ENCODE measurements at places on chromosomes 3 and 15.
A peak's percentile ranks its signal among the peaks of the same experiment; 100 is the strongest.

GRCh38 chr3:143442814-143443447, 323.4 kb downstream of the CHST2 start:
- peak; percentile 7 for DNase-seq

DNA sequence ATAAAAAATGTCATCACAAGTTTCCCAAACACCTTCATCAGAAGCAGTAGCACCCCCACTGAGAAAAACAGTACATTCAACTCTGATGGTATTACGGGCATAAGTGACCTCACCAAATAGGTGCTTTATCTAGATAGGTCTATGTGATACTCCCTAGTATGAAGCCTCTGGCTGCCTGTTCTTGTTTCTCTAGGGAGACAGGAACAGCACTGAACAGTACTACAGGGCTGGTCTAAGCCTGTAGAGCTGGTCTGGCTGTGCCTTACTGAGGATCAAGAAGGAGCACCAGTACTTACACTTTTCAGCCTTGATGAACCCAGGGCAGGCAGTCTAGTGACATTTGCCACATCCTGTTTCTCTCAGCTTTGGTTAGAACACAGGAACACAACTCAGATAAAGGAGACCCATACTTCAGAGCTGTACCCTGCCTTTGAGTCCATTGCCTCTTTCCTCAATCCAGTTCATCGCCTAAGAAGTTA, 35.9 kb downstream of the OXNAD1 start:
- DNase-seq, result no peak

- DNase-seq, result no peak
These were observed 109.0 kb downstream of the ADAMTS9 start for GRCh38 chr3:64578797-64579196.

- no peak for DNase-seq
These were observed 13.3 kb downstream of the NLGN1 start for GRCh38 chr3:173410849-173411248.

DNA sequence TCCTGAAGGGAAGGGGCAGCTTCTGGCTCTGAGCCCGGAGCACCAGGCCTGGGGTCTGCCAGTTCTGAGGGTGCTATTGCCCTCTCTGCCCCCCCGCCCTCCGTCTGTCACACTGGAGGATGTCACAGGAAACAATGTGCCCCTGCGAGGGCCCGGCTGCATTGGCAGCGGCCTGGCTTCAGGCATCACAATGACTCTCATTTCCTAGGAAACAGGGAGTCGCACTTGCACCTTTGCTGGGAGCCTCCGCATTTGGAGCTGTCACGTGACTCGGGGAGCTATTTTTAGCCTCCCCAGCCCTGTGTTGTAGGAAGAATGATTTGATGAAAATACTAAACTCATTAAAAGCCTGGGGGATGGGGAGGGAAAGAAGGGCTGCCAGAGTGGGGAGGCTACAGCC, 518.9 kb downstream of the SHQ1 start:
- DNase-seq, result no peak

GRCh38 chr3:10941972-10942371, 50.6 kb upstream of the SLC6A1 start:
- no peak for DNase-seq

- no peak for DNase-seq
These were observed 16.0 kb upstream of the PCOLCE2 start for GRCh38 chr3:142904639-142905436.

DNA sequence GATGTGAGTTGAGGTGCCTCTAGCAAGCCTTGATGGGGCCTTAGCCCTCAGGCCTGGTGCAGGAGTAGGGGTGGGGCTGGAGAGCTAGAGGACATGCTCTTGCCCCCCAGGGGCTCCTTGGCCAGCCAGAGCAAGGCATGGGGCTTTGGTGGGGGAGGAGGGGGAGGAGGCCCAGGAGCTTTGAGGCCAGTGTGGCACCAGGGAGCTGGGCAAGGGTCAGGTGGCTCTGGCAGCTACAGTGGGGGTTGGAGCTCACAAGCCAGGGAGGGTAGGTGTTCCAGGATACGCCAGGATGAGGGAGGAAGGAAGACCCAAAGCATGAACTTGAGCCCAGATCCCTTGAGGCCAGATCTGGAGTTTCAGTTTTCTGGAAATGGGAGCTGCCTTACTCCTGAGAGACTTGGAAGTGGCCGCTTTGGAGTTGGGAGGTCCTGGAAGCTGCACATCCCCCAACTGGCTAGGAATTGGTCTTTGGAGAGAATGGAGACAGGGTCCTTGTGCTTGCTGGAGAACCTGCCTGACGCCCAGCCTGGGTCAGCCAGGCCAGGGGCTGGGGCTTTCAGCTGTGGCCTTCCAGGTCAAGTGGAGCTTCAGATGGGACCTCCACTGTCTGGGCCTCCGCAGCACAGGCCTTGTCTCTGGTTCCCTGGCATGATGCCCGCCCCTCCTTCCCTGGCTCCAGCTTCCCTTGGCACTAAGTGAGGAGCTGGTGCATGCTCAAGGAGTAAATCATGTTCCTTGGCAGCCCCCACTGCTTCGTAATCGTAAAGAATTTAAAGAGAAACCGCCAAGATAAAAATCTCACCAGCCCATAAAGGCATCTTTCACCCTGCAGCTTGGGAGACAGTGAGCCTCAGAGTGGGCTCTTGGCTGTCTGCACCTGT, 8.7 kb downstream of the SEMA3F start:
- DNase-seq, result peak; percentile 59

- peak; percentile 83 for DNase-seq
These were observed 46.4 kb downstream of the ST3GAL6 start for GRCh38 chr3:98809557-98809956.

- no peak for DNase-seq
These were observed 36.1 kb downstream of the FBXL2 start for GRCh38 chr3:33313331-33313730.

GRCh38 chr3:119222391-119222790, 18.3 kb downstream of the B4GALT4 start:
- DNase-seq, result no peak

DNA sequence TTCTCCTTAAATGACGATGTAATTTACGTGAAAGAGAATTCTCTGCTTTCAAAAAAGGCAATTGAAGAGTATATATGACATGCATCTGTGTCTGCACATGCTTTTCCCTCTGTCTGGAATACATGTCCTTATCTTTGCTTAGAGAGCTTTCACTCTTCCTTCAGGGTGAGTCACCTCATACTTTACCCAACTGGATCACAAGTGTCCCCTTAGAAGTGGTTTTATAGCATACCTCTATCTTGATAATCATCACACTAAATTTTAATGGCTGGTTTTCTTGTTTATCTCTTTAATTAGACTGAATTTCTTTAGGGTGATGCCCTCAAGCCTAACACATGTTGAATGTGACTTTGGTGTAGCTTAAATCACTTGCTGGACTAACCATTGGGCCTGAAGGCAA, 178.9 kb downstream of the SV2B start:
- DNase-seq, result no peak

GRCh38 chr3:160618878-160619277, 53.5 kb upstream of the KPNA4 start:
- no peak for DNase-seq

DNA sequence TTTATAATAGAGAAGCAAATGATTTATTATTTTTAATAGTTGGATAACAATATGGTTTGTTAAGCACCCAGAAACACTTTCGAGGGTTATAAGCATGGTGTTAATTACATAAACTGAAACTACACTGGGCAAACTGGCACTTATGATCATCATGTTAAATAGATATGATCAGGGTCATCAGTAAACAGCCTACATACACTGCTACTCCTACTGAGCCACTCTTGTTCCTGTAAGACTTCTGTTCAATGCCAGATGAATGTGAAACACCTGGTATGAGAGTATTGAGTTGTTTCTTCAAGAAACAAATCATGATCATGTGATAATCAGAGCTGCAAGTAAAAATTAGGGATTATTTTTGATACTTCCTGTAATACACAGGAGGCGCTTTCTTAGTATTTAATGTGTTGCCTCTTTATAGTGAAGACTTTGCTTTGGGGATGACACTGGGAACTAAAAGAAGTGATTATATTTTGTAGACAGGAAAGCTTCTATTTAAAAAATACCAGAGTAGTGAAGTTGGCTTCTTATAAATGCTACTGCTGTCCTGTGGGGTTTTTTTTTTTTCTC, 32.3 kb upstream of the UTS2B start:
- no peak for DNase-seq

DNA sequence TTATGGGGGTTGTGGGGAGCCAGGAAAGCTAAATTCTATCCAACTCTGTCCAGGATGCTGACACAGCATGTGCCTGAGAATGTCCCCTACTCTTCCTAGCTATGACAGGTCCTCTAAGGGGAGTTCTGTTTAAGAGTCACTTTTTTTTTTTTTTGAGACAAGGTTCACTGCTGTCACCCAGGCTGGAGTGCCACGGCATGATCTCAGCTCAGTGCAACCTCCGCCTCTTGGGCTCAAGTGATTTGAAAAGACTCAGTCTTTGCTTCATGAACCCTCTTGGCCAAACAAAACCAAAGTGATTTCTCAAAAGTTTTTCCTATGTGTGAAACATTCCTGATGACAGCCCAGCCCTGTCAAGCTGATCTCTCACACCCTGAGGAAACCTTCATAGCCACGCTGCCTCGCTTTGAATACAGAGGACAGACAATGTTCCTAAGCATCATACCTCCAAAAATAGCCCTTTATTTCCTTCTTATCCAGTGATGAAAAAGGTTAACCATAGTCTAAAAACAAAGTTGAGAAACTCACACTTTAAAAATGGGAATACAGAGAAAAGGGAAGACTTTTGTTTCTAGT, 105.5 kb upstream of the PROK2 start:
- no peak for DNase-seq

DNA sequence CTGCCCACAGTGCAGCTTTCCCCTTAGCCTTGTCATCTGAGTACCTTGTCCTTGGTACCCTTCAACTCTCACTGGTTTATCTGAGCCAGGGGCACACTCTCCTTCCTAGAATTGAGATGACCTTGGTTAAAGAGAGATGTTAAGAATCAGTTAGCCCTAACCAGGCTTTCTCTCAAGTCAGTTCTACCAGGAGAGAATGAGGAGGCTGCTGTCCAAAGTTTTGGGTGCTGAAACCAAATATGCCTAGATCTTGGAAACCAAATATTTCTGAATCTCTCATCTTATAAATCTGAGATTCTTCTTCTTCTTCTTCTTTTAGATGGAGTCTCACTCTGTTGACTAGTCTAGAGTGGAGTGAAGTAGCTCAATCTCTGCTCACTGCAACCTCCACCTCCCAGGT, 12.0 kb upstream of the CTXND1 start:
- no peak for DNase-seq

GRCh38 chr3:142502187-142502985, 54.5 kb upstream of the XRN1 start:
- DNase-seq, result no peak

- no peak for DNase-seq
These were observed 329.1 kb downstream of the FOXP1 start for GRCh38 chr3:71254281-71255057.

DNA sequence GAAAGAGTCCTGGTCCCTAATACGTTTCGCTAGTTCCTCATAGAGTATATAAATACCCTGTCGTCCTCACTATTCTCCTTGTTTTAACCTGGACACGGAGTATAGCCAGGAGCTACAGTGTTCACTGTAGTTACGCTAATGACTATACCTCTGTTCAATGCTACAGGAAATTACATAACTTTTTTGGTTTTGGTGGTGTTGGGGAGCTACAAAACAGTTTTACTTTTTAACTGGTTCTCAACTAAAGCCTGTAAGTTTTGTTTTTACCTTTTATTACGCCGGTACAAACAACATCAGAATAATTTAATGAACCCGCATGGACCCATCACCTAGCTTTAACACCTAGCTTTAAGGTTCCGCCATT, 1.5 kb downstream of the LMLN start:
- no peak for DNase-seq

GRCh38 chr3:39513791-39514369, 46.4 kb downstream of the MOBP start:
- no peak for DNase-seq

- no peak for DNase-seq
These were observed 4.8 kb downstream of the ADAMTSL3 start for GRCh38 chr15:83658430-83659416.

DNA sequence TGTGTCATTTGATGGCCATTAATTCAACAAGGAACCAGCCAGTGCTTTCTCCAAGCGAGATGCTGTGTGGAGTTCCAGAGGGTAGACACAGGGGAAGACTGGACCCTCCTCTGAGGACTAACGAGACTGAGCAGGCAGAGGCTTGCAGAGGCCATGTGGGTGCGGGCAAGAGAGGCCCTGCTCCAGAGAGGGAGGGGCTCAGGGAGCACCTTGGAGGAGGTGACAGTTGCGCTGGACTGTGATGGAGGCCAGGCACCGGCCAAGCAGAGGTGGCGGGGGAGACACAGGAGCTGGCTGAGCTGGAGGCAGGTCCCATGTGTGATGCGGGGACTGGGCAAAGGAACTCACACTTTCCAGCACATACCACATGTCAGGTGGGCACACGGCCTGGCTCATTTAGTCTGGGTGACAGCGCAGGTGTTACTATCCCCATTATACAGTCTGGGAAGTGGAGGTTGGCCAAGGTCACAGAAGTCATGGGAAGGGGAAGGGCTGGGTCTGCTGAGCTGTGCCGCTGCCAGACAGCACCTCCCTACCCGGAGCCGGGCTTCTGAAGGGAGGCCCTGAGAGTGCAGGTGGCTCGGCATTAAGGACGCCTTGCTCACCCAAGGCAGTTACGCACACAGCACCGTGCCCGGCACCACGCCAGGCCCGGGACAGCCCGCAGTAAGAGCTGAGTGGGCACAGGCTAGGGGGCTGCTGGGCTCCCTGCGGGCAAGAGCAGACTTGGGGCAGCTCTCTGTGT, 3.7 kb downstream of the MELTF start:
- DNase-seq, result no peak

GRCh38 chr3:150887031-150887430, 18.2 kb downstream of the MINDY4B start:
- DNase-seq, result no peak

DNA sequence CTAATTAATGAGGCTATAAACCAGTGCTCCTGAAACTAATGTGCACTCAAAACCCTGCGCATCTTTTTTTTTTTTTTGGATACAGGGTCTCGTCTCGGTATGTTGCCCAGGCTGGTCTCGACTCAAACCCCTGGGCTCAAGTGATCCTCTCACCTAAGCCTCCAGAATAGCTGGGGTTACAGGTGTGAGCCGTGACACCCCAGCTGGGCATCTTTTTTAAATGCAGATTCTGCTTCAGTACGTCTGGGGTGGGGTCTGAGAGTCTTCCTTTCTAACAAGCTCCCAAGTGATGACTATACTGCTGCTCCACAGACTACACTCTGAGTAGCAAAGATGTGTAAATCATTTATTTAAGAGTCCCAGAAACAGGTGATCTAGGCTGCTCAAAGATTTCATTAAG, 73.0 kb downstream of the BFSP2 start:
- no peak for DNase-seq

- no peak for DNase-seq
These were observed 197.8 kb upstream of the RBMS3 start for GRCh38 chr3:29083081-29083480.

- no peak for DNase-seq
These were observed 1.7 kb downstream of the CHDH start for GRCh38 chr3:53844262-53845102.

- no peak for DNase-seq
These were observed 26.5 kb downstream of the NEO1 start for GRCh38 chr15:73078722-73079121.

- no peak for DNase-seq
These were observed 74.1 kb upstream of the CHRM5 start for GRCh38 chr15:33894193-33894592.

Measured in dermis microvascular lymphatic vessel endothelial cell (primary cell).